ENCODE measurements at places on chromosomes 11 and 22.

GRCh38 chr11:2090172-2091111 is 48.7 kb downstream of the IGF2 start:
- DNase-seq: no peak

GRCh38 chr11:17653611-17654010 is 65.8 kb upstream of the MYOD1 start:
- no peak for DNase-seq

GRCh38 chr11:13339195-13340153 is 61.9 kb downstream of the BMAL1 start:
- no peak for DNase-seq

GRCh38 chr11:28448186-28448585 is 340.0 kb downstream of the METTL15 start:
- no peak for DNase-seq

DNA sequence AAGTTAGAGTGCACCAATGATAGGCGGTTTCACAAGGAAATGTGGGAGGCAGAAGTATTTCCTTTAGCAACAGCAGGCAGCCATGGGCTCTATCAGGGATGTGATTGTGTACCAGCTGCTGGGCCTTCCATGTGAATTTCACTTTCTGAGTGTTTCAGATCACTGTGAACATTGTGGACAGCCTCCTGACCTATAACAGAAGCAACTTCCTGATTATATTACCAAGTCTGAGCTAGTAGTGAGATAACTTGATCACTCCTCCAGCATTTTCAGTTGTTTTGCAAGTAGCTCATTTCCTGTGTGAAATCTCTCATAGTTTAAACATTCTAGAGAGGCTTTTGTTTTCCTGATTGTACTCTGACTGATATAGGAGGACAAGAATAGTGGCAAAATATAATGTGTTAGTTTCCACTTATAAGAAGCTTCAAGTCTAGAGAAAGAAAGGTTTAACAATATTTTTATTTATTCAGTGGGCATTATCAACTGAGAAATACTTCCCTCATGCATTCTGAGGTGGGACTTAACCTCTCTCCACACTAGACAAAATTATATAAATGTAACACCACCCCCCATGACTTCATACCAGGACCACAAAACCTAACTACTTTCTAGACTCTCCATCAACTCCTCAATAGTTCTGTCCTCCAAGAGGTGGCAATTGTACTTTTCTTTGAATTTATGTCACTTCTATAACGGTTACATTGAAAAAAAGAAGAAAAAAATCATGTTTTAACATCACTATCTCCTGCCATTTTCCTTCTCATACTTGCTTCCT is 184.2 kb upstream of the LUZP2 start:
- DNase-seq: no peak

GRCh38 chr22:27134315-27134701 is 476.9 kb downstream of the MIAT start:
- DNase-seq: no peak

- no peak for DNase-seq
Measured at GRCh38 chr11:100730266-100730665, 43.2 kb downstream of the ARHGAP42 start.

DNA sequence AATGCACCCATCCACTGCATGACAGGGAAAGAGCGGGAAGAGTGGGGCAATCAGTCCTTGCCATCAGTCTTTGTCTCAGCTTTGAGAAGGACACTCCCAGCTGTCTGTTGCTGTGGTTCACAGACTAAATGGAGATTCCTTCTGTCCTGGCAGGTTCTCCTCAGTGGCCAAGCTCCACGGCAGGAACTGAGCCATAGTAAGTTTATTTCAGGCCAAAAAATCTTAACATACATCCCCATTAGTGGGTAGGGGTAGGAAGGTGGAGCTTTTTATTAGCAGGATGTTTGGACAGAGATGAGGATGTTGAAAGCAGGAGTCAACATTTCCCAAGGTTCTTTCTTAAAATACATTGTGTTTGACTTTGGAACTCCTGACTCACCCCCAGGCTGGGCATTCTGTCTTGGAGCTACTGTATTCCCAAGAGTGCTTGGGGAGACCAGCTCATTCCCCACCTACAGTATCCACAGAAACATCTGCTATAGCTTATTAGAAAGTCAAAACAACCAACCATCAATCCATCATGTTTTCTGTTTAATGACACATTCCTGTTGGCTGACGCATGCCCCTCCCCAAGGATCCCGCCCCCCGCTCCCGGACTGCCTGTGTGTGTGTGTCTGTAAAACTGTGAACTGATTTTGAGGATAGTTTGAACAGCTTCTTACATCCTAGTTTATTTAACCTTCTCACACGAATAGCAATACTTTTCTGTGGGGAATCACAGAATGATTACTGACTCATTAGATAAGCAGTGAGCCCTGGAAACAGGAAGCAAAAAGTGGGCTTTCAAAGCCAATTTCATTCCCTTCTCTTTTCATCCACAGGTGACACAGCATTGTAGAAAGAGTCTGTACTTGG is 109.5 kb downstream of the CCDC81 start:
- no peak for DNase-seq

DNA sequence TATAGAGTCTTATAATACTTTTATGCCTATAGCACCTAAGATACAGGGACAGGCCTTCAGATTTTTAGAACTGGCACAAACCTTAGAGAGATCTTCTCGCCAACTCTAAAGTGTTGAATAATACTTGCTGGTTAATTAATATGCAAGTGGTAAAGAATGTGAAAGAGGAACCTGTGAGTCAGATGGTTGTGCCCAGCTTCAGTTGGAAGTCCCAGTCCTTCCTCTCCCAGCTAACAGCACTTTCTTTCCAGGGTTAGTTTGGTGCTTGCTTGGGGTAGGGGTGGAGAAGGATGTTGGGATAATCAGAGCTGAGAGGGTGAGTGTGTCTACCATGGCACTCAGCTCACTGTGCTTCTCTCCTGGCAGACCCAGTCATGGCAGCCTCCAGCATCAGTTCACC is 4.9 kb upstream of the TMEM132A start:
- no peak for DNase-seq

DNA sequence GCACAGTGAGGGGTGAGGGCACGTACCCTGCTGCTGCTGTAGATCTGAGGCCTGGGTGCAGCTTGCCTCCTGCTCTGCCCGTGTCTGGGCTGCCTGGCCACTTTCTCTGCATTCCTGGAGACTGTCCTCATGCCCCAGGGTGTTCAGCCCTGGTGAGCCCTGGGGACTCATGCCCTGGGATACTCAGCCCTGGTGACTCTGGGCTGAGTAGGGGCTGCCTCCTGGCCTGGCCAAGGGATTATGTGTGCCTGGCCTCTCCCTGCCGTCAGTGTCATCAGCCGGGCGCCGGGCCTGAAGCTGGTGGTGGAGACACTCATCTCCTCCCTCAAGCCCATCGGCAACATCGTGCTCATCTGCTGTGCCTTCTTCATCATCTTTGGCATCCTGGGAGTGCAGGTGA is 94.7 kb downstream of the CACNA1I start:
- DNase-seq: no peak

DNA sequence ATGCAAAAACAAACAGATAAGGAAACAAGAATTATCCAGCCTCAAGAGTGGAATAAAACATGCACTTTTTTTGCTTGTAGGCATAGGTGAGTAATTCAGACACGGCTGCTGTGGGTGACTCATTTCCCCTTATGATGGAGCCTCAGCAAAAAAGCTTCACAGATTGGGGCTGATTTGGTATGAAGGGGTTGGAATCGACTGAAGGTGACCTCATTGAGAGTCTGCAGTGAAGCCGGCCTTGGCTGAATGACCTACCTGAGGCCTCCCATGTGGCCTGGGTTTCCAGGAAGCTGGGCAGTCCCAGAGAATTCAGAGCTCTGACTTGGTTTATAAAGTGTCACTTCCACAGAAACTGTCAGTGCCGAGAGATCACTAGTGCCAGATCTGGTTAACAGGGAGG is 34.2 kb upstream of the VPREB1 start:
- DNase-seq: no peak

DNA sequence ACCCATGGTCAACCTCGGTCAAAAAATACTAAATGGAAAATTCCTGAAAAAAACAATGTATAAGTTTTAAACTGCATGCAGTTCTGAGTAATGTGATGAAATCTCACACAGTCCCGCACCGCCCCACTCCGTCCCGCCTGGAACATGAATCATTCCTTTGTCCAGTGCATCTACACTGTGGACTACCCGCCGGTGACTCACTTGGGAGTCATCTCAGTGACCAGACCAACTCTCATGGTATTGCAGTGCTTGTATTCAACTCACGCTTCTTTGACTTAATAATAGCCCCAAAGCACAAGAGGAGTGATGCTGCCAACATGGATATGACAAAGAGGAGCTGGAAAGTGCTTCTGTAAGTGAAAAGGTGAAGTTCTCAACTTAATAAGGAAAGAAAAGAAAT is 48.8 kb downstream of the ARHGAP32 start:
- DNase-seq: no peak

GRCh38 chr11:120744016-120744994 is 232.8 kb downstream of the GRIK4 start:
- no peak for DNase-seq

GRCh38 chr11:34773211-34773610 is 143.0 kb downstream of the APIP start:
- no peak for DNase-seq

DNA sequence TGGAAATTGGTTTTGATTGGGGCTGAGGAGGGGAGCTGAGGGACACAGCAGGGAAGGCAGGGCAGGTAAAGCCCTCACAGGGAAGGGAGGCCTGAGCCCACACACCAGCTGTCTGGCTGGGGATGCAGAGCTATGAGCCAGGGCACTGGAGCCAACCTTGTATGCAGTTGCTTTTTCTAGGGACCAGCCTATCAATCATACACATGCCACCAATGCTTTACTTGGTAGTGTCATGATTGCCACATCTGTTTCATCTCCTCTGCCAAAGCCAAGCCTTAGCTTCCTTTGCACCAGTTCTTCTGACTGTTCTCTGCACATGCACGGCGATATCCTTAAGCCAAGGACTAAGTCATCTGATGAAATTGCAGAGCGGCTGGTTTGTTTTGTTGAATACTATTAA is 207.1 kb upstream of the PLET1 start:
- no peak for DNase-seq

GRCh38 chr11:72195518-72196270 is 3.8 kb downstream of the FOLR1 start:
- DNase-seq: no peak

- DNase-seq: peak; percentile 10
Measured at GRCh38 chr11:16779436-16779835, 41.0 kb downstream of the C11orf58 start.

GRCh38 chr11:10855295-10855694 is 2.6 kb downstream of the ZBED5 start:
- DNase-seq: no peak

DNA sequence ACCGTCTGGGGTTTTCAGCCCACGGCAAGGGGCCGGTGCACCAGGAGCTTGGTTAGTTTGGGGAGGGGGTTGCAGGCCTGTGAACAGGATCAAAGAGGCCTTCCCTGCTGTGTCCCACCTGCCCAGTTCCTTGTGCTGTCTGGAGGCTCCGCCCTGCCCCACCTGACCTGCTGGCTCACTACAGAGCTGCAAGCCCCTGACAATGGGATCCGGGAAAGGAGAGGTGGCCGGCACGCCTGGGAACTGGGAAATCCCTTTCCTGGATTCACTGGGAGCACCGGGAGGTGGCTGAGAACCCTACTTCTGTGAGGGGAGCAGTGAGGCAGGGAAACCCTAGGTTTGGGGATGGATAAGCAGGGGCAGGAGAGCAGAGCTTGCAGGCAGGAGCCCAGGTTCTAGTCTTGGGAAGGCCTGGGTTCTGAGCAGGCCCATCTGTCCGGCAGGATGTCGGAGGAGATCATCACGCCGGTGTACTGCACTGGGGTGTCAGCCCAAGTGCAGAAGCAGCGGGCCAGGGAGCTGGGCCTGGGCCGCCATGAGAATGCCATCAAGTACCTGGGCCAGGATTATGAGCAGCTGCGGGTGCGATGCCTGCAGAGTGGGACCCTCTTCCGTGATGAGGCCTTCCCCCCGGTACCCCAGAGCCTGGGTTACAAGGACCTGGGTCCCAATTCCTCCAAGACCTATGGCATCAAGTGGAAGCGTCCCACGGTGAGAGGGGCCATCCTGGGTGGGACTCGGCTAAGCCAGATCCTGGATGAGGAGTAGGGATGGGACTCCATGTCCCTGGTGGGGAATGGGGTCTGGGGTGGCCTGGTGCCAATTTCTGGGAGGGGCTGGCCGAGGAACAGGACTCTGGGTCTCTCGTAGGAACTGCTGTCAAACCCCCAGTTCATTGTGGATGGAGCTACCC is 786 bp downstream of the CAPN1 start:
- DNase-seq: no peak

- DNase-seq: no peak
Measured at GRCh38 chr11:122355968-122356367, 240.0 kb upstream of the BLID start.

GRCh38 chr11:31247321-31247720 is 122.2 kb downstream of the DCDC1 start:
- DNase-seq: no peak

DNA sequence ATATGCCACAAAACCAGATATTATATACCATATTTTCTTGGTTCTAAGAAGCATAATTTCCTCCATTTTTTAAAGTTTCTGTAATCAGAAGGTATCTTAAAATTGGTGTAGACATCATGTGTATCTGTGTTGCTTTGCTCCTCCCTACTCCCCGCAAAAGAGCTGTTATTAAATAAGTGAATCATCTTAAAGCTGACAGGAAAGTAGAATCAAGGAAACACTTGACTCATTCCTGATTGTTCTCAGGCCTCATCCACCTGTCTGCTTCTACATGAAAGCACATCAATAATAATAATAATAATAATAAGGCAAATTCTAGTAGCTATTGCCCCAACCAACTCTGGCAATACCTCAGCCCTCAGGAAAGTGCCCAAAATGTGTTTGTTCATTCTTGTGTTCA is 26.2 kb upstream of the GUCY1A2 start:
- no peak for DNase-seq

DNA sequence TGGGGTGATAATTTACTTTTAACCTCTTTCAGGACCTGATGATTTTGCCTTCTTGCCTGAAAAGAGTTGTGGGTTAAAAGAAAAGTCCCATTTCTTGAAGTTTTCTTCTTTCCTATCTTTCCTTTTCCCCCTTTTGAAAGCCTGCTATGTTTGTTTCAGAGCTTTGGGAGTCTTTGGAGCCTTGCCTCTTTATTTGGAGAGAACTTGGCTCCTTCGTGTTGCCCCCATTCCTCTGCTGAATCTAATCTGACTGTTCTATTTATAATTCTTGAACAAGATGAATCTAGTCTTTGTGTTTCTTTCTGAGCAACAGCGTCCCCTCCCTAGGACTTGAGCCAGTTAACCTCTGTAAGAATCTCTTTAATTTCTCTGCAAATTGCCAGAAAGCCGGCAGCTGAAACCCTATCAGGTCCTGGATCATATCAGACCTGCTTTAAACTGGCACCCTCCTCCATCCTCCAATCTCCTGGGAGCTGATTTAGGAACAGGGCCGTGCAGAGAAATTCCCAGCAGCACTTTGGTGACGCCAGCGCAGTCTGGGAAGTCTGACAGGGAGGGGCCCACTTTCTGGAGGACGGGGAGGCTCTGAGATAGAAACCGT is 289.1 kb upstream of the SORL1-AS1 start:
- no peak for DNase-seq
